ENCODE measurements at places on chromosomes 12 and 14.
A peak's percentile ranks its signal among the peaks of the same experiment; 100 is the strongest.

GRCh38 chr12:94618995-94619695, 31.2 kb downstream of the TMCC3 start:
- DNase-seq = no peak

DNA sequence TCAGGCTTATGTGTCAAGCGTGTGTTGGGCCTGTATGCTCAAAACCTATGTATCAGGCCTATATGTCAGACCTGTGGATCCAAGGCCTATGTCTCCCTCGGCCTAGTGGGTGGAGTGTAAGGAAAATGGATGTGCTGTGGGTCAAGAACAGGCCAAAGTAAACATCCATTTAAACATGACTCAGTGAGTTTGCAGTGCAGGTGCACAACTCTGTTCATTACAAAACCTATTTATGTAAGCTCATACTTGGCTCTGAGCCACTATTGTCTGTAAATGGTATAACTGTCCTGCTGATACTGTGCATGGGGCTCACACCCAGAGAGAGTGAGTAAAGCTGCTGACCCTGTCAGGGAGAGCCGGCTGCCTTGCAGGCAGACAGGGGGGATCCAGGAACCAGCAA, 249.7 kb upstream of the AVPR1A start:
- no peak for DNase-seq

GRCh38 chr12:3170423-3171194, 93.4 kb downstream of the TSPAN9 start:
- peak; percentile 30 for DNase-seq

GRCh38 chr14:72524295-72524629, 369.6 kb downstream of the DPF3 start:
- DNase-seq = no peak

- no peak for DNase-seq
These were observed 11.9 kb downstream of the PPP1R36 start for GRCh38 chr14:64561631-64562030.

GRCh38 chr14:50964683-50965390, 20.6 kb upstream of the PYGL start:
- no peak for DNase-seq

DNA sequence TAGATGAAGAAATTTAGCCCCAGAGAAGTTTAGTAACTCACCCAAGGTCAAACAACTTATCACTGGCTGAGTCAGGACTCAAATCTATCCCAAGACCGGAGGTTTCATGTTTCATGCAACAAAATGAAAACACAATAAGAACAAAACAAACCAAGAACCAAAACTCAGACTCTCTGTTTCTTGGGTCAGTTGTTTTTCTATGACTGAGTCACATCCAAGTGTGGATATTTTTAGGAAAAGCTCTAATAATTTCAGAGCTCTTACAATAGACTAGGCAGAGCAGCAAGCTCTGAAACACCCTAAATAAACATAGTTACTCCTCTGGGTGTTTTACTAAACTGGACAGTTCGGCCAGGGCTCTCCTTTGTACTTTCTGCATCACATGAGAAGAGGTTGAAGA, 87.6 kb upstream of the PRB2 start:
- no peak for DNase-seq

GRCh38 chr12:16281157-16281556, 3.7 kb upstream of the SLC15A5 start:
- DNase-seq = no peak

GRCh38 chr12:55955344-55955743, 10.5 kb downstream of the PMEL start:
- peak; percentile 42 for DNase-seq

DNA sequence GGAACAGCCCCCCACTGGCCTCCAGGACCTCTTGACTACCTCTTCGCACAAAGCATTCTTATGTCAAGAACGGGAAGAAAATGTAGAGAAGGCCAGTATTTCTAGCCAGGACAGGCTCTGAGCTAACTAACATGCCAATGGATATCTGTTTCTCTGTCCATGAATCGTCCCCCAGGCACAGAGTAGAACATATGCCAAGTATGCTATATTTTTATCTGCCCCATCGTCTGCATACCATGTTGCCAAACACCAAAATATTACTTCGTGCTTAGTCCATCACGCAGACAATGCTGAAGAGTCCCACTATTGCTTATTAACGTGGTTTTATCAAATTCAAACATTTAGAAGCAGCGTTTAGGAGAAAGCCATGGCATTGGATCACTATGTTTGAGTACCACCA, 151.4 kb upstream of the CPSF6 start:
- no peak for DNase-seq

- no peak for DNase-seq
These were observed 658.5 kb downstream of the DIO2 start for GRCh38 chr14:79552778-79553177.

- DNase-seq = no peak
These were observed 91.9 kb upstream of the RESF1 start for GRCh38 chr12:31867292-31867691.

Data from hematopoietic multipotent progenitor cell treated with erythropoietin and hydrocortisone succinate and interleukin-3 and kit ligand, for 4 days (in vitro differentiated cells).